NCI-H446 treated with DMSO at 0.1 percent for 48 hours (cell line): ENCODE measurements at places on chromosomes 2 and 18.

GRCh38 chr2:121648206-121649148, 785 bp downstream of the CLASP1 start:
- no peak for DNase-seq

DNA sequence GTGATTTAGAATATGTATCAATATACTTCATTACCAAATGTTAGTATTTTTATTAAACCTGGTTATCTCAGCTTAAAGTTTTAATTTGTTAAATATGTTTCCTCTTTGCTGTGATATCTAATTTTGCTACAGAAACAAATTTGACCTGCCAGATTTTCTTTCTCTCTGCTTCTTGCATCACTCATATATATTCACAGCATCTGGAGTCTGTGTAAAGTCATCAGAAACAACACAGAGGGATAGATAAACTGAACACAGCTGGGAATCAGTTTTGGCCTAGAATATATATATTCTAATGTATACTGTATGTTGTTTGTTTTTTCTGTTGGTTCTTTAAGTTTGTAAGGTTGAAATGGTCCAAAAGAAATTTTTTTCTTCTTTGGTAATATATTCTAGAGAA, 8.5 kb downstream of the PSMD14 start:
- DNase-seq: no peak

GRCh38 chr2:227785293-227785692, 28.3 kb upstream of the CCL20 start:
- DNase-seq: no peak

DNA sequence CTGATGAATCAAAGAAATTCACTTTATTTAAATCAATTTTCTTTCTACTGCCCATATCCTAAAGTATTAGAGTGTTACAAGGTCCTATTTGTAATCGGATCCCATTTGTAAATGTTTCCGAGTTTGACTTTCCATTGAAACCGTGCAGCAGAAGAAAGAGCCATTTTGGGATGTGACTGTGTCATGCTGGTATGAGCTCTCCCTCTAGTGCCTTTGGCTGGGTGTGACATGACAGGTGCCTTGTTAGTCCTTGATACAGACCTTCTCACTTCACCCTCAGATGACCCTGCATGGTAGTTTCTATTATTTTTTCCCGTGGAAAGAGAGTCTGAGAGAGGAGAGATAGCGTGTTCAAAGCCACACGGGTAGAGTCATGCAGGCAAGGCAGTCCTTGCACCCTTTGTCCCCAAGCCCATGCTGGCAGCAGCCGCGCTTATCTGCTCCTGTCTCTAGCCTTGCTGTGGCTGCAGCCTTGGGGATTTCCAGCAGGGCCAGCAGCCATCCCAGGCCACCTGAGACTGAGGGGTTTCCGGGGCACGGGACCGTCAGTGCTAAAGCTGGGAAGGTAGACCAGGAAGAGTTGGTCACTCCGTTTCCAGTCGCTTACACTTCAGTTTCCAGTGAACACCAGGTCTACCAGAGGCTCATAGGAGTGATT, 21.4 kb downstream of the CHMP1B start:
- no peak for DNase-seq

- peak; percentile 35 for DNase-seq
These were observed 35.7 kb downstream of the ACVR1C start for GRCh38 chr2:157592948-157593347.

DNA sequence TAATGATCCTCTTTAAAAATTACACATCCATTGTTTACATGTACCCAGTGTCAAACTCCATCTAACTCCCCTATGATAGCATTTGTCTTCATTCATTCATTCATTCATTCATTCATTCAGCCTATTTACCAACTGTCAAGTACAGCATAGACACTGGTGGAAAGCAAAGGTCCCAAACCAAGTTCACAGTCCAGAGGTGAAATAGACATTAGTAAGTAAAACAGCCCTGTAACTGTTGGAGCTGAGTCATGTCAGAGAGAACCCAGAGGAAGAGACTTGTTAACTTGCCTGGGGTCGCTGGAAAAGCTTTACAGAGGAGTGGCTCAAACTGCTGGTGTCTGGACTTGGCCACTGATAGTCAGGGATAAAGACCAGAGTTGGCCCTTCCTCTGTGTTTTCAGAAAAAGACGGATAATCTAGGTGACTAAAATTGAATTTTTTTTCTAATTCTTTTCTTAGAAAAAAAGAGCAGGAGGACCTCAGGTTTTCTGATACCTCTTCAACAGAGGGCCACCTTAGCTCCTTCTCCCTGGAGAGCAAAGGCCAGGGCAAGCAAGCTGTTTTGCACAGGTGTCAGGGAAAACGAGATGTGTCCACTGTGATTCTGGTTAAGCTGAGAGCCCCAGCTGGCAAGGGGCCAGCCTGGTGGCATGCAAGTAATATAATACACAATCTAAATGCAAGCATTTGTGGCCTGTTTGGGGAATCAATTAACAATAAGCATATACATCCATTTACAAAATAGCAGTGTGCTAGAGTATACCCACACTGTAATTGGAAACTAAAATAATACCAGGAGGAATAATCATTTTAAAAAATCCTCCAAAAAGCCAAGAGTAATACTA, 96.7 kb upstream of the SLC14A2 start:
- DNase-seq: no peak

DNA sequence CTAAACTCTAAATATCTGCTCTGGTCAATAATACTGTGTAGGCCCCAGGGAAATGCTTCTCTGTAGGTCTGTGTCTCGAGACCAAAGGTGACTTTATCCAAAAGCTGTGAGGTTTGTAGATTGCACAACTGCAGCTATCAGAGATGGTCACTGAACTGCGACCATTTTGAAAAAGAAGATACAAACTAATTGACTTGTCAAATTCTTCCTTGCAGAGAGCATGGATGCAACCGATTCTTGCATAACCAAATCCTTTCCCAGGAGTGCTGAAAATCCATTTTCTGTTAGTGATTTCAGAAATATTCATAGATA, 155.8 kb downstream of the SH3BP4 start:
- DNase-seq: no peak

- DNase-seq: no peak
These were observed 27.6 kb upstream of the ASAP2 start for GRCh38 chr2:9178904-9179571.

DNA sequence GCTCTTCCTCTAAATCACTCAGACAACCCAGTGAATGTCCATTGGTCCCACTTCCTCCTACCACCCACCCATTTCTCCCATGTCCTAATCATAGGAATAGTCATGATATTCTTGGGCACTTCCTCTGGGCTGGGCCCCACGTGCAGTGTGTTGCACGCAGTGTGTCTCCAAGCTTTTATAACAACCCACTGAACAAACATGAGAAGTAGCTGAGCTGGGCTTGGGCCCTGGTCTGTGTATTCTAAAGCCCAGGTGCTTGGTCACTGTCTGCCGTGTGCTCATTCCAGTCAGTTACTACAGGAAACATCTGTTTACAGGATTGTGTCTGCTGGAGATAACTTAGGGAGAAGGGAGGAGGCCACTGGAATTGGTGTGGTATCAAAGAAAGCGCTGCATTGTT, 64.2 kb upstream of the THOC1 start:
- no peak for DNase-seq

GRCh38 chr2:41992671-41993434, 55.0 kb upstream of the PKDCC start:
- no peak for DNase-seq

DNA sequence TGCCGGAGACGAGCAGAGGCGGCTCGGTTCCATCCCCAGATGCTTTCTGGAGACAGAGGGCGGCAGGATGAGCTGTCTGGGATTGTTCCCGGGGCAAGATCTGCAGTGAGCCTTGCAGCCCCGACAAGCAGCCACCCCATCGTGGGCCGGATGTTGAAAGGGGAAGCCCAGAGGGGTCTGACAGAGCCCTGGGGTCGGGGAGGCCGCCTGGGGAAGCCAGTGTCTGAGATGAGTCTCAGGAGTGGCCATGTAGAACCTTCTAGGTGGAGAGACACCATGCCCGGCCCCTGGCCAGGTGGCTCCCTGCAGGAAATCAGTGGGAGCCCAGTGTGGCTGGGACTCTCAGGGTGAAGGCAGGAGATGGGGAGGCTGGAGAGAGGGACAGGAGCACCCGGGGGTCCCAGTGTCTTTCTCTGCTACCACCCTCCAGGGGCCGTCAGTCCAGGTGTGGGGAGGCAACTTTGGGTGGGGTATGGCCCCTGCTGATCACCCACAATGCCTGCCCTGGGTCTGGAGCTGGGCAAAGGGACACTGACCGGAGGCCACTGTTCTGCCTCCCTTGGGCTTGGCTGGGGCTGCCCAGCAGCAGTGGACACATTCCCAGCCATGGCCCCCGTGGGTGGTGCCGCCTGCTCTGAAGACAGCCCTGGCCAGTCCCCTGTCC, 128.3 kb upstream of the HS6ST1 start:
- DNase-seq: no peak

DNA sequence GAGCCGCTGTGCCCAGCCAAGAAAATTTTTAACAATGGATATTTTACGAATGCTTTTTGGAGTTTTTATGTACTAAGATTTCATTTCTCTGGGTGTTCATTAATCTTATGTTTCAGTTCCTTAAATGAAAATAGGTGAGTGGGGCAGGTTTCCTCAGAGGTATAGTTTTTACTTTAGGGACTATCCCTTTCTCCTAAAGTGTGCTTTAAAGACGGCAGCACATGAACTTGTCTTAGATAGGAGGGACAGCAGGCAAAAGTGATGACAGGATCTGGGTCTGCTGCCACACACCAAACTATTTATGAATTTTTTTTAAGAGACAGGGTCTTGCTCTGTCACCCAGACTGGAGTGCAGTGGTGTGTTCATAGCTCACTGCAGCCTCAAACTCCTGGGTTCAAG, 8.0 kb upstream of the REL start:
- DNase-seq: no peak

DNA sequence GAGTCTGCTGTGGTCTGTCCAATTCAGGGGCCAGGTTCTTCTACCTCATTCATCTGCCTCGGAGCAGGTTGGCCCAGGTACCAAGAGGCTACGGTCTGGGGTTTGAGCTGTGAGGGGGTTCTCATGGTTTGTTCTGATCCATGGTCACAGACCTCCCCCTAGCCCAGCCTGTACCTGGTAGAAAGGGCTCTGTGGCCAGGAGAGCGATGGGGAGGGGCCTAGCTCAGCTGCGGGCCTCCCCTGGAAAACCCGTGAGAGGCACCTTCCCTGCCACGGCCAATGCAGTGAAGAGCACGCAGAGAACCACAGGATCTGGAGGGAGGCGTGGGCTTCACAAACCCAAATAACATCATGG, 19.6 kb upstream of the ALLC start:
- DNase-seq: no peak

- no peak for DNase-seq
These were observed 92.2 kb downstream of the SMC6 start for GRCh38 chr2:17661460-17661859.

GRCh38 chr18:75643083-75643482, 215.6 kb upstream of the SMIM21 start:
- DNase-seq: no peak

DNA sequence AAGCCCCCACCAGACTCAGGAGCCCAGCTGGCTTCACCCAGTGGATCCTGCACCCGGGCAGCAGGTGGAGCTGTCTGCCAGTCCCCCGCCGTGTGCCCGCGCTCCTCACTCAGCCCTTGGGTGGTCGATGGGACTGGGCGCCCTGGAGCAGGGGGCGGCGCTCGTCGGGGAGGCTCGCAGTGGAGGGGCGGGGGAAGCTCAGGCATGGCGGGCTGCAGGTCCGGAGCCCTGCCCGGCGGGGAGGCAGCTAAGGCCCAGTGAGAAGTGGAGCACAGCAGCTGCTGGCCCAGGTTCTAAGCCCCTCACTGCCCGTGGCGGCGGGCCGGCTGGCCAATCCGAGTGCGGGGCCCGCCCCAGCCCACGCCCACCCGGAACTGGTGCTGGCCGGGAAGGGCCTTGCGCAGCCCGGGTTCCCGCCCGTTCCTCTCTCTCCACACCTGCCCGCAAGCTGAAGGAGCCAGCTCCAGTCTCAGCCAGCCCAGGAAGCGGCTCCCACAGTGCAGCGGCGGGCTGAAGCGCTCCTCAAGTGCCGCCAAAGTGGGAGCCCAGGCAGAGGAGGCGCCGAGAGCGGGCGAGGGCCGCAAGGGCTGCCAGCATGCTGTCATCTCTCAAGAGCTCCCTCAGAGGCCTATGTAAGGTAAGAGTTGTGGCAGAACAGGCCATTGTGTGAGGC, 1307.8 kb upstream of the TMEFF2 start:
- DNase-seq: no peak

DNA sequence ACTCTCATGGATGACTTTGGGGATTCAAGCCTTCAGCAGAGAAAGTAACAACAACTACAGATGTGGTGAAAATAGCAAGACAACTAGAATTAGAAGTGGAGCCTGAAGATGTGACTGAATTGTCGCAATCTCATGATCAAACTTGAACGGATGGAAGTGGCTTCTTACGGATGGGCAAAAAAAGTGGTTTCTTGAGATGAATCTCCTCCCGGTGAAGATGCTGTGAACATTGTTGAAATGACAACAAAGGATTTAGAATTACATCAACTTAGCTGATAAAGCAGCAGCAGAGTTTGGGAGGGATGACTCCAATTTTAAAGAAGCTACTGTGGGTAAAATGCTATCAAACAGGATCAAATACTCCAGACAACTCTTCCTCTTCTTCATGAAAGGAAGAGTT, 43.1 kb downstream of the AAK1 start:
- DNase-seq: no peak

DNA sequence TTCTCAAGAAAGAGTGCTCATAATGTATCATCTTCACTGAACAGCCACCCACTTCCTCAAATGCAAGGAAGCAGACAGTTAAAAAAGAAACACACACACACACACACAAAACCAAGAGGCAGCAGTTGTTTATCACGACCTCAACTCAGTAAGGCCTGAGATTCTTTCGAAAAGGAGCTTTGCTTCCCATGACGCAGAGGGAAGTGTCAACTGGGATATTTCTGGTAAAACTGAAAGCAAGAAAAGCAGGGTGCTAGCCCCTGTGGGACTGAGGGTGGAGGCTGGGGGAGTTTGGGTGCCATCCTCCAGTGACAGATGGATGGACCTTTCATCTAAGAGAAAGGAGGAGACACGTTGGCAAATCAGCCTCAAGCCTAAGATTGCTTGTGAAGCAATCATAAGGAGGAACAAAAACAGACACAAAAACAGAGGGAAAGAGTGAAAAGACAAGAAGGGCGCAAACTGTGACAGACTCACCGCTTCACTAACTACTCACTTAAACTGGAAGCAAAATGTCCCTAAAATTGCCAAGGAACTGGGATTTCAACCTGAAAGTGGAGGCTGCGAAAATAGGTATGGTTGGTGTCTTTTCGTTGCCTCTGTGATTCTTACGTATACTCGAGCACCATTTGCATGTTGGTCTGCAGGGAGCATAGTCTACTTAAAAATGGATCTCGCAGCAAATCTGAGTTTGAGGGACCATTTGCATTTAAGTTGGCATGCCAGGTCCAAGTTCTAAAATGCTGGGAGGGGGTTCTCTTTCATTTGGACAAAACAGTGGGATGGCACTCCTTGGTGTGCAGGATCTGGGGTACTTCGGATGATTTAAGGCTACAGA, at the start of gene ARHGAP25:
Gene ARHGAP25, plus strand, starts transcription at position 124 of the 838 bp plus-strand sequence. Its CDS starts 389 bp downstream, at position 513.
- DNase-seq: no peak

DNA sequence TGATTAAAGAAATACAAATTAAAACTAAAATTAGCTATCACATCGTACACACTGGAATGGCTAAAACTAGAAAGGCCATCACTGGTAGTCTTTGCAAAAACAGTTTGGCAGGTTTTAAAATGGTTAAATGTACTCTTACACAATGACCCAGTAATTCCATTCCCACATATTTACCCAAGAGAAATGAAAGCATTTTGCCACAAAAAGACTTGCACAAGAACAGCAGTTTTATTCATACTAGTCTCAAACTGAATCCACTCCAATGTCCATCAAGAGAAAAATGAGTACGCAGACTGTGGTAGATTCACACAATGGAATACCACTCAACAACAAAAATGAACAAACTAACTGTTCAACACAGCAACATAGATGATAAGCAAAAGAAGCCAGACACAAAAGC, 29.1 kb downstream of the SP140L start:
- no peak for DNase-seq

- no peak for DNase-seq
These were observed 2.6 kb downstream of the HS6ST1 start for GRCh38 chr2:128315829-128316776.
